ENCODE measurements at places on chromosomes 2 and 18. TPM values are rescaled to one million over a fixed set of nuclear protein-coding genes. Genes with fewer than 3 reads are reported as not detected.
A peak's percentile ranks its signal among the peaks of the same experiment; 100 is the strongest.

DNA sequence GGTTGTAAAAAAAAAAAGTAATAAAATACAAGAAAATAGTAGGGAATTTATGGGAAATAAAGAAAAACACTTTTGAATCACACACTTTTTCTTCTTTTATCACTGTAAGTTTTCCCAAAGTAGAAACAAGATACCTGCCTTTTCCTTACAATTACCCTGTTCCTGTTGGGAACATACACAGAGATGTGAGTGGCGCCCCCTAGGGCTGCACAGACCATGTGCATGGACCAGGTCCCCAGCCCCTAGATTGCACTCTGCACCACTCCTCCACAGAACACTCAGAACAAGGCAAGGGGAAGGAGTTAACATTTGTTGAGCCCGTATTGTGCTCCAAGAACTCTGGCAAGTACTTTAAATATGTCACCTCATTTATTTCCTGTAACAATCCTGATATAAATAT, 118.7 kb upstream of the NRP2 start:
- DNase-seq = peak; percentile 41

DNA sequence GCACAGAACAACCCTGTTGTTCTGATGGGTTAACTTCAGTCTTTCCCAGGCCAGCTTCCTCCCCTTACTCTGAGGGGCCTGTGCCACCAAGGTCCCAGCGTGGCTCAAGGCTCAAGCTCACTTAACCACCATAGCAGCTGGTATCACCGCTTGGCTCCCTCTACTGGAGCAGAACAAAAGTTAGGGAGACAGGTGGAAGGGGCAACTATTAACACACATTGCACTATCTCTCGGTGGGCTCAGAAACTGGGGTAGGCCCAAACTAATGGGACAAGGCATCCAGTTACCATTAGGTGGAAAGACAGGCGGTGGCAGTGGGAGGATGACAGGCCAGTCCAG, 88.7 kb upstream of the ATL2 start:
- DNase-seq = peak; percentile 63

DNA sequence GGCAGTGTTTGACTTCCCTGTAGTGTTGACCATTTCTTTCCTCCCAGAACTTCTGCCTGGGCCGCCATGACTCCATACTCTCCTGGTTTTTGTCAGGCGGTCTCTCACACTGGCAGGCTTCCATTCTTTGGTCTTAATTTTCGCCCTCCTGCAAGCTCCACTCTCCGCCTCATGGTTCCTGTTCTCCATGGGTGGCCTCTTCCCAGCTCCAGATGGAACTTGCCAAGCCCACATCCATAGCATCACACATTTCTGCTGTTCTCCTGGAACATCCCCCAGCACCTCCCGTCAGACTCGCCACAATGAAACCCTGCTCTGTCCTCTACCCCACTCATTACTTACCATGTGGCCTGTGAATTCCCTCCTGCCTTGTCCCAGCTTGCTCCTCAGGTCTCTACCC, 896 bp upstream of the AFF3 start:
- no peak for DNase-seq

The C2orf15 gene
- total RNA-seq = 4.4 TPM

The CGREF1 gene
- total RNA-seq = 18.7 TPM

The PDCD1 gene
- not detected for total RNA-seq

The COPS9 gene
- total RNA-seq = 473 TPM
